ENCODE measurements at places on chromosomes 5 and 9.

- DNase-seq, result no peak
Observed at GRCh38 chr9:91392435-91392834, 30.7 kb upstream of the AUH start.

DNA sequence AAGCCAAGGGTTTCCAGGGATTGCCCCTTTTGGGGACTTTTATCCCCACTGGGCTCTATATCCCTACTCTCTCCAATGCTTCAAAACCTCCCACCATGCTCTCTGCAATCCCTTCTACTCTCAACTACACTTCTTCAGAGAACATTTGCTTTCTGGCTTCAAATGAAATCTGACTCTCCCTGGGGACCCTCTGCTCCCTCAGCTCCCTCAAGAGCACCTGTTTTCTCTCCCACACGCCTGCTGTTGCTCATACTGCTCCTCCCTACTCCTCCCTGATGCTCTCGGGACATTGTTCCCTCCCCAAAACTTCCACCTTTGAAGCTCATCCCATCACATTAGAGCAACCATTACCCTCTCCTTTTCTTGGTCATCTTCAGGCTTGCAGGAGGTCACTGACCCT is 344.9 kb downstream of the CDK5RAP2 start:
- DNase-seq, result no peak

- DNase-seq, result no peak
Observed at GRCh38 chr5:135319928-135320606, 79.0 kb downstream of the MACROH2A1 start.

- no peak for DNase-seq
Observed at GRCh38 chr9:115114546-115114945, 3.4 kb downstream of the TNC start.

DNA sequence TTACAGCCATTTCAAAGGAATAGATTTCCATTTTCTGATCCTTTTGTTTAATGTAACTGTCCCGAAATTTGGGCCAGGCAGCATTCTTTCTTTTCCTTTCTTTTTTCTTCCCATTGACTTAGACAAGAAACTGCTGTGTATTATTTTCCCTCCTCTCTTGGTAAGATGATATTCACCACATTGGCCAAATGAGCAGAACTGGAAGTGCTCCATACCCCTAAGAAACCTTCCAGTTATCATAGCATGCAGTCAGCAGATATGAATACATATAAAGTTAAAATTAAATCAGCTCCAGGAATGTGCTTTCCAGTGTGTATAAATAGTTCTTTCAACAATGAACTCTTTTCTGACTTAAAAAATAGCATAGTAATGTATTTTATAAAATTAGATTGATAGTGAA is 168.5 kb upstream of the GAS1 start:
- no peak for DNase-seq

GRCh38 chr5:113660706-113661250 is 147.3 kb downstream of the YTHDC2 start:
- DNase-seq, result no peak

All from GM12891 (cell line).